ENCODE measurements at places on chromosomes 5 and 9.
A peak's percentile ranks its signal among the peaks of the same experiment; 100 is the strongest.

GRCh38 chr9:5231212-5231611 lies at the start of gene INSL4:
Gene INSL4 (plus strand): TSS chr9:5231419. CDS start chr9:5231524, 105 bp downstream.
- no peak for DNase-seq

DNA sequence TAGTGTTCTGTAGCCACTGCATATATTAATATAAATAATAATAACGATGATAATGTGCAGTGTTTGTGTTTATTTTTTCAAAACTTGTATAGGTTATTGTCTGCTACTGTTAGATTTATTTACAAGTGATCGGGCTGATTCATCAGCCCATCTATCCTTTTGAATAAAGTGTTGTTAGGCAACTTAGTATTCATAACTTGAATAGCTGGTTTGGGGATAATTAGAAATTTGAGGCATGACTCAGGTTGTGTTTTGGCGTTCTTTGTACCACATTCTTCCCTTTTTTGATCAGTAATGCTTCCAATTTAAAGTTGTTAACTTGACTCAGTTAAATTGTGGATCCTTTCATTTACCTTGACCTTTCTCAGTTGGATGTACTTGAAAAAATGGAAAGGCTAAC lies 69.7 kb downstream of the FOCAD start:
- no peak for DNase-seq

- DNase-seq = no peak
These were observed 27.0 kb downstream of the GRIN3A start for GRCh38 chr9:101711330-101711941.

DNA sequence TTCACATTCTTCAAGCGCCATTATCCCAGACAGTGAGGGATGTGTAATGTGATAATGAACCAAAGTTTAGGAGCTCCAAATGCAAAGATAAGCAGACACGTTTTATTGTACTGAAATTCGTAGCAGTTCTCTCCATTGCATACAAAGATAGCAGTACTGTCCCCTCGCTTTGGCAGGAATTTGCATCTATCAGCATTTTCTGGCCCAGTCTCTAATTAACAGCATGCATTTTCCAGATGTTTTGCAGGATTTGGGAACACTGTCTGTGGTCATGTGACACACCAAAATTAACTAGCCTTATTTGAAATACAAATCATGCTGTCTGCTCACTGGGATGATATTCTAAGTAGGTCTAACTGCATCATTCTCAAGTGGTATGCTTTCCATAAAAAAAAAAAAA lies 235.9 kb upstream of the TRPM3 start:
- no peak for DNase-seq

DNA sequence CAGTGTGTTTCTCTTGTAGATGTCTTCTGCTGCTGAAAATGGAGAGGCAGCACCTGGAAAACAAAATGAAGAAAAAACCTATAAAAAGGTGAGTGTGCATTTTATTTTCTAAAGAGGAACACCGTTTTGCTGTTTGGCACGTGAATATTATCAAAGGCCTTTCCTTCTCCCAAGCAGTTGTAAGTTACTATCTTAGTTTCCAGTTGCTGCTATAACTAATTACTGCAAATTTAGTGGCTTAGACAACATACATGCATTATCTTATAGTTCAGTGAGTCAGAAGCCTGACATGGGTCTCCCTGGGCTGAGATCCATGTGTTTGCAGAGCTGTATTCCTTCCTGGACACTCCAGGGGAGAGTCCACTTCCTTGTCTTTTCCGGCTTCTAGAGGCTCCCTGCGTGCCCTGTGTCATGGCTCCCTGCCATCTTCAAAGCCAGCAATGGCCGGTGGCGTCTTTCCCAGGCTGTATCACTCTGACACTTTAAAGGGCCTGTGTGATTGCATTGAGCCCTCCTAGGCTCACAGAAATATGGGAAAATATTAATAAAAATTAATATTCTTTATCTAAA lies 117.6 kb downstream of the PIP5K1B start:
- DNase-seq = no peak

- DNase-seq = no peak
These were observed 43.2 kb downstream of the RGMB start for GRCh38 chr5:98816582-98817222.

GRCh38 chr9:87212605-87213021 lies 265.3 kb upstream of the GAS1 start:
- no peak for DNase-seq

DNA sequence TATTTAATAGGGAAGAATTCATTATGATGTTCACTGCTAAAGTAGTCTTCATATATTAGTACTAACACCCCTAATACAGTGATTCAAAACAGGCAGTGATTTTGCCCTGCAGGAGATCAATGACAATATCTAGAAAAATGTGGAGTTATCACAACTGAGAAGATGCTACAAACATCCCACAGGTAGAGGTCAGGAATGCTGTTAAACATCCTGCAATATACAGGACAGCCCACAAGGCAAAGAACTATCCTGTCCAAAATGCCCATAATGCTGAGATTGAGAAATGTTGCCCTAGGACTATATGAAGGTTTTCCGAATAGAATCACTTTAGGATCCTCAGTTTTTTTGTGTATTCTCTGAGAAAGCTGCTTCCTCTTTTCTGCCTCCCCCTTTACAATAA lies 15.3 kb downstream of the RORB start:
- DNase-seq = no peak

DNA sequence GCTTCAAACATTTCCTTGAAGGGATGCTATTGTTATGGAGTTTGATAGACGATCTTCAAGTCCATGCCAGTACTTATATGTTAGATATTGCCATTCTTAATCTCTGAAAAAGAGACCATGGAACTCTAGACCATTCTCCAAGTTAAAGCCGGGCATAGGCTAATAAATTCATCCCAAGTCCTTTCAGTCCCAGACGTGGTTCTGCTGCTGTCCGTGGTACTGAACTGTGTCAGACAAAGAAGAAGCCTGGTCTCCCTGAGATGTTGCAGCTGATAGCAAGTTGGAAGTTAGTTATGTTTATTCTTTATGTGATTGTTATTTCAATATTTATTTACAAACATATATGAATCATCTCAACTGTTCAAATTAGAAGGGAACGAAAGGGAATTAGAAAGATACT lies 158.7 kb downstream of the NMUR2 start:
- no peak for DNase-seq

DNA sequence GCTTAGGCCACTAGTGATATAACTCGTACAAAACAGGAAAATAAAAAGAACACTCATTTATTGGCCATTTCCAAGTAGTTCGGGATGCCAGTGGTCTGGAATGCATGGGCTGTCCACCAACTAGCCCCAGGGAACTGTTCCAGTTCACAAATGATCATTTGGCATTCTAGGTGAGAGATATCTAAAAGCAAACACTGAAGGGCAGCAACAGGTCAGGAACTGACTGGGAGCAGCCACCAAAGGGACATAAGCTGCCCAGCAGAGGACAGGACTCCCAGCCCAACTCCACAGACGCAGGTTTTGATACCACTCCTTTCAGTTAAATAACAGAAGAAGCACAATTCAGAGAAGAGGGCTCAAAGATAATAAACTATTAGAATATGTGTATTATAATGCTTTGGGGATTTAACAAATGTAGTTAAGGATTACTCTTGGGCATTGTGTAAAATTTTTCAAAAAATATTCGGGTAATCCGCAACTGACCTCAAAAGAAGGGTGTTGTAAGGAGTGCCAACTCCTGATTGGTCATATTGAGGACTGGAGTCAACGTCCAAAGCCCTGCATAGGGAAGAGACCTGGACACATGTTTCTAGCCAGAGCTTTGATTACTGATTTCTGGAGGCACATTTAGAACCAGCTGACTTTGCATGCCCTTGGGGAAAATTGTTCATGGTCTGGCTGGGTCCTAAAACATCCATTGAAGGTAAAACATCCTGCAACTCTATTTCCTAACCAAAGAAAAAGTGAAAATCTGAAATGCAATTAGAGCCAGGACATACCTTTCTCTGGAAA lies 320.0 kb downstream of the DNAH5 start:
- DNase-seq = no peak

DNA sequence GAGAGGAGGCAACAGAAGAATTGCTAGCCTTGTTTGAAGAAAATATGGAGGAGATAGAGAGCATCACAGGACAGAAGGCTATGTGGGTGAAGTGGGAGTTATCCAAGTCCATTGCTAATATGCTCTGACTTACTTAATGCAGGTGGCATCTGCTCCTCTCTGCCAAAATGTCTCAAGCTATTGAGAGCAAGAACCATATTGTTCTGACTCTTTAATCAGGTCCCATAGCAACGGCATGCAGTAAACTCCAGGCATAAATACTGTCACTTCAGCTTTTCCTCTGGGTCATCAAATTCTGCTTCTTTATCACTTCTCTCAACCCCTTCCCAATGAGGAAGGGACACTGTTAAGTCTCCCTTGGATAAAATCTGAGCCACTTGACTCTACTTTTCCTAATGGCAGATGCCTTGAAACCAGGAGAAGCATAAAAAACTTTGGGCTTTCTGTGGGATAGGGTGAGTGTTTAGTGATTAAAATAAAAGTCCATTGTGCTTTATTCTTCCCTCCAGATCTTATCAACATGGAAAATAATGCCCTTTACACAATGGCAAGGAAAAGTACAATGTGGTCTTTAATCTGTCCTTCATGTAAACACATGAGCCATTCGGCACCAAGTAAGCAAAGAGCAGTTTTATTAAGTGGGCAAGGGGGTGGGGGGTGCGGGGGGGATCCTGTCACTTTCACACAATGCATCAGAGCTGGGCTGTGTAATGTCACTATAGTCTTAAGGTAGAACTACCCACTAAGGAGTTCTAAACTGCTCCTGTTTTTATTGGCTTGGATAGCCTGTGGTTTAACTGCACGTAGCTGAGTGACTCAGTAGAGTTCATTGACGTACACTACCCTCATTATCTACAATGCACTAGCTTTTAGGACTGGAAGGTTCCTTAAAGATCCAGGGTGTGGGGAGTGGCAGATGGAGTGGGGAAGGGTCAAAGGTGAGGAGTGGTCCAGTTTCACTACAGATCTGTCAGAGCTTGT lies 71.0 kb upstream of the TARS1 start:
- peak; percentile 64 for DNase-seq

DNA sequence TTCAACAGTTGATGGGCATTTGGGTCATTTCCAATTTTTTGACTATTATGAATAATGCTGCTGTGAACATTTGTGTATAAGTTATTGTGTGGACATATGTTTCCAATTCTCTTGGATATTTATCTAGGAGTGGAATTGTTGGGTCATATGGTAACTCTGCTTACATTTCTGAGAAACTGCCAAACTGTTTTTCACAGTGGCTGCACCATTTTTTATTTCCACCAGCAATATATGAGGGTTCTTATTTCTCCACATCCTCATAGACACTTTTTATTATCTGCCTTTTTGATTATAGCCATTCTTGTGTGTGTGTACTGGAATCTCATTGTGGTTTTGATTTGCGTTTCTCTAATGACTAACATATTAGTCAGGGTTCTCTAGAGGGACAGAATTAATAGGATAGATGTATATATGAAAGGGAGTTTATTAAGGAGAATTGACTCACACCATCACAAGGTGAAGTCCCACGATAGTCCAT lies 14.7 kb upstream of the MED27 start:
- peak; percentile 73 for DNase-seq

DNA sequence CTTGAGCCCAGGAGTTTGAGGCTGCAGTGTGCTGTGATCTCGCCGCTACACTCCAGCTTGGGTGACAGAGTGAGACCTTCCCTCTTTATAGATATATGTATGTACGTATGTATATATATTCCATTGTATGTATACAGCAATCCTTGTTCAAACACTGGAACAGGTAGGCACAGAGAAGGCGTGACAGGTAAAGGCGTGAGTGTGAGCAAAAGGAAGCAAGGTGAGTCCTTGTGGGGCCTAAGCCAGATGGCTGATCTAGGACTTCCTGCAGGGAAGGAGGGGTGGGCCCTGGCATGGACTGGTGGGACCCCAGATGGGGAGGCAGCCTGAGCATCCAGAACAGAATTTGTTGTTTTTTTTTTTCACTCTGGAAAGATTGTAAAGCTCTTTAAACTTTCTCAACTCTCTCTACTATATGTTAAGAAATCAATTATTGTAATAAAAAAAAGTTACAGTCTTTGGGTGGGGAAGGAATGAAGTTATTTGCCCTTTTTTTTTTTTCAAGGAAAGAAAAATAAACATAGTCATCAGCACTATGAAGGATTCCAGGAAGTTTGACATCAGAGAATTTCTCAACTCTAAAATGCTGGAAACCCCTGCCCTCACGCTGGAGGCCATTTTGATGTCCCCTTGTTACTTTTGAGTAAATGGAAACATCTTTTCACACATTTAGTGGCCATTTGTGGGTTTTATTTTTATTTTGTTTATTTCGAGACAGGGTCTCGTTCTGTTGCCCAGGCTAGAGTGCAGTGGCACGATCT lies 38.9 kb upstream of the STXBP1 start:
- DNase-seq = peak; percentile 66

DNA sequence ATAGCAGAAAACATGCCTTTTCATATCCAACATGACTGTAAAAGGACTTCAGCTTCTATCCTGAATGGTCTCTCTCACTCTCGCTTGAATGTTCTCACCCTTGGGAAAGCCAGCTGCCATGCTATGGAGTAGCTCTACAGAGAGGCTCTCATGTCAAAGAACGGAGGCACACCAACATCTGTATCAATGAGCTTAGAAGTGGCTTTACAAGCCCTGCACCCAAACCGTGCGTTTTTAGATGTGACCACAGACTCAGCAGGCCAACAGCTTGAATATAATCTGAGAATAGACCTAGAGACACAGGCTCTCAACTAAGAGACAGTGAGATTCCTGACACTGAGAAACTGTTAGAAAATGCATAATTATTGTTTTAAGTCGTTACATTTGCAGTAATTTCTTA lies 1231.6 kb upstream of the CDH9 start:
- no peak for DNase-seq

DNA sequence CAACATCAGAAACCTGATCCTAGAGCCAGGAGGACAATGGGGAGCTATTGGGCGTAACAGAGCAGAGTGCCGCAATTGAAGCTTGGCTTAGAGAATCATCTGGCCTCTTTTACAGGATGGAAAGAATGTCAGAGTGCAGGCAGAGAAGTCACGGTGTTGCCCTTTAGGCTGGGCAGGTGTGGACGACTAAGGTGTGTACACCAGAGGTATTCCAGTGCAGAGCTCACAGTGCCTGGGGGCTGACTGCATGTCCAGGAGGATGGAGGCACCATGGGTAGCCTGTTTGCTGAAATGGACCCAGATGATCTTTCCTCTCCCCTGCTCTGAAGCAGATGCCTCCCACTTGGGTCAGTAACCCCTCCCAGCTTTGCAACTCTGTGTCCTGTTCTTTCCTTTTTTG lies 48.9 kb upstream of the TBC1D2 start:
- DNase-seq = no peak

DNA sequence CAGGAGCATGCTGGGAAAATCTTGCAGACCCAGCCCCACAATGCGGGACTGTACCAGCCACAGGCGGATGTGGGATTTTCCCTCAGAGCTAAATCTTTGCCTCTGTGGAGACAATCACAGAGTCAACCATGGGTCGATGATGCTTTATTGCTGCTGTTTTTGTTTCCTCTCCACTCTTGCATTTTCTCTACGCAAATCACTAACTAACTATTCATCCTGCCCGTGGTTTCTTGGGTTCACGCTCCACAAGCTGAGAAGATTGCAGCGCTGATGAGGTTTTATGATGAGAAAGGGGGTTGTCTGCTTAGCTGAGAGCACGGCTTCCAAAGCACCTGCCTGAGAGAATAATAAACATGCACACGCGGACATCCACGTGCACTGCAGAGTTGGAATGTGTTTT lies 500.2 kb upstream of the ADAMTS16 start:
- no peak for DNase-seq
